ENCODE measurements at places on chromosomes 5 and 9.

DNA sequence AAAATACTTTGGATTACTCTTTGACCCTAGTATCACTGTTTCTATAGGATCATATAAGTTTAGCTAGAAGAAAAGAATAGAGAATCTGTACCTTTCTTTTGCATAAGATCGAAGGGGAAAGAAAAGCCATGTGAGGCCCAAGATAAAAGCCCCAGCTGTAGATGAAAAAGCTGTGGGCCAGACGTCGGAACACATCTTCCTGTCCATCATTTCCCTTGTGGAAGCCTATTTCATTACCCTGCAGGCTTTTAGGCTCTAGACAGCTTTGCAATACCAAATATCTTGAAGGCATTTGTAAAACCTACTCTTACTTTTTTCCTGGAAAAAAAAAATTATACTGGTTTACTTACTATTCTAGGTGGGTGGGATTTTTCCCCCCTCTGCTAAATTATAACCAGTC lies 10.0 kb downstream of the PALM2AKAP2 start:
- no peak for DNase-seq

- no peak for DNase-seq
Observed at GRCh38 chr9:112173489-112174221, 1.4 kb downstream of the SUSD1 start.

DNA sequence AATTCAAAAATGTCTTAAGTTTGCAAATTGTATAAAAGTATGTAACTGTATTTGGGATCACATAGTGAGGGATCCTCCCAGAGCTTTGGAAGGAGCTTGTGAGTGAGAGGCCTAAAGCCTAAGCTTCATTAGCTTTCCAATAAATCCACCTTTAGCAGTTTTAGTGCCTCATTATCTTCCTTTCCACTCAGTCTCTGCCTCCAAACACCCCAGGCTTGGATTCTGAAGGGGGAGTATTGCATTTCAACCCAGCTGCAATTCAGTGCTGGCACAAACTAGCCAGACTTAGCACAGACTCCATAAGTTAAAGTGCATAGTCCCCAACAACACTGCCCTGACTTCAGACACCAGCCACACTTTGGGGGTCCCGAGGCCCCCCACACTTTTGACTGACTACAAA lies 113.5 kb downstream of the SMARCA2 start:
- DNase-seq = no peak

DNA sequence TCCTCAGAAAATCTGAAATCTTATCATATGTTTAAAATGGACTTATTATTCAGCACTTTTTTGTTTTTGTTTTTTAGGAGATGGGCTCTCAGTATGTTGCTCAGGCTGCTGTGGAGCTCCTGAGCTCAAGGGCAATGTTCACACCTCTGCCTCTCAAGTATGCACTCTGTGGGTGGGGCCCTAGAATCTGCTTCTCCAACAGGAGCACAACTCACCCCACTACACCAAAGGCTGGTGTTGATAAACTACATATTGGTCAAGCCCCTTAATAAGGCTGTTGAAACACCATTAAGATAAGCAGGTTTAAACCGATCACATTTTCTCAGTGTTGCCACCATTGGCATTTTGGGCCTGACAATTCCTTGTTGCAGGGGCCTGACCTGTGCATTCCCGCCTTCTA lies 131.6 kb downstream of the FANCC start:
- DNase-seq = no peak

GRCh38 chr5:14267166-14267838 lies 124.2 kb downstream of the TRIO start:
- no peak for DNase-seq

DNA sequence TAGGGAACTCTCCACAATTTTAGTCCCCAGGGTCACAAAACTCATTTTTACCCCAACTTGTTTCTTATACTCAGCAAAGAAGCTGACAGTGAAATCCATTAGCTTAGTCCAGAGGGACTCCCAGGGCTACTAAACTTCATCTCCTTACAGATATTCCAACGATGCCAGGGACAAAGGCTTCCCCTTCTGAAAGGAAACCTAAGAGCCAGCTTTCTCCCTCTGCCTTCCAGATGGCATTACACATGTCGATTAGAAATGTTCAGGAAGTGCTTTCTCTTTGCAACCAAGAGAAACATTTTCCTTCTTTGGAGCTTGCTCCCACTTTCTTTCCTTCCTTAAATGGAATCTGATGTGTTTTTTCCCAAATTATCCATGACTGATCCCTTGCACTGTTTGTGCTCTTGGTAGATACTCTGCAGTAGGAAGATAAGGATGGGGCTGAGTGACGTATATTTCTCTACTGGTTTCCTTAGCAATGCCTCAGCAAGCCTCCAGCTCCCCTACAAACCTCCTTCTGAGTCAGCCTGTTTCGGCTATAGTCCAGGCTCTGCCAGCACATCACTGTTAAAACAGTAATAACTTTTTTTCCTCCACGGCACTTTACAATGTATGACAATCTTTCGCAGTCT lies 43.0 kb upstream of the HTR4 start:
- no peak for DNase-seq

GRCh38 chr5:120638449-120638848 lies 174.3 kb downstream of the PRR16 start:
- DNase-seq = no peak

GRCh38 chr9:131874447-131874846 lies 134.6 kb upstream of the RAPGEF1 start:
- DNase-seq = no peak

DNA sequence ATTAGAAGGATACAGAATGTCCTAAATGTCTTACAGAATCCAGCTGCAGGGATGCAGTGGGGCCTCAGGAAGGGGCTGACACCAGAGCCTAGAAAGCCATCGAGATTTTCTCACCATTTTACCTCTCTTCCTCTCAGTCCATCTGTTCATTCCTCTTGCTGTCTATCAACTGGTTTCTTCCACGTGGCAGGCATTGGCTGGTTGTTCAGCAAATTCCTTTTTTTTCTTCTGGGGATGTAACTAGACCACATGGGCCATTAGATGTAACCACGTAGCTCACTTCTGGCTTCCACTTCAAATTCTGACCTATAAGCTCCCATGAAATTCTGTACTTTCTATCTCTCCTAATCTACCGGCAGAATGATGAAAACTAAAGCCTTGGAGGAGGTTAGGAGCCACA lies 93.6 kb upstream of the MTAP start:
- no peak for DNase-seq

DNA sequence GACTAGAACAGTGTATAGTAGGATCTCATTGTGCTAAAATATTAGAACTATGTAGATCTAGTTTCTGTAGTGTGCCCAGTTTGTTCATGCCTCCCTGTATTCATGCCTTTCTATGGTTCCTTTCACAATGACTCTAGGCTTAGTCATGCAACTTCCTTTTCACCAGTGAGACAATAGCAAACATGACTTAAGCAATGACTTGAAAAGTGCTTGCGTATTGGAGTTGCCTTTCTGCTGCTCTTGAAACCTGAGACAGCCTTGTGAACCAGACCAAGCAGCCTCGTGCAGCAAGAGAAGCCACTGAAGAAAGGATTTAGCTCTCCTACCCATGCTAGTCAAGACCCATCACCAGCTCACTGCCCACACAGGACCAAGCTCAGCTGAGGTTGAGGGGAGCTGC lies 294.5 kb upstream of the TAS2R1 start:
- DNase-seq = no peak

GRCh38 chr5:140310434-140310833 lies 7.5 kb upstream of the PFDN1 start:
- no peak for DNase-seq

DNA sequence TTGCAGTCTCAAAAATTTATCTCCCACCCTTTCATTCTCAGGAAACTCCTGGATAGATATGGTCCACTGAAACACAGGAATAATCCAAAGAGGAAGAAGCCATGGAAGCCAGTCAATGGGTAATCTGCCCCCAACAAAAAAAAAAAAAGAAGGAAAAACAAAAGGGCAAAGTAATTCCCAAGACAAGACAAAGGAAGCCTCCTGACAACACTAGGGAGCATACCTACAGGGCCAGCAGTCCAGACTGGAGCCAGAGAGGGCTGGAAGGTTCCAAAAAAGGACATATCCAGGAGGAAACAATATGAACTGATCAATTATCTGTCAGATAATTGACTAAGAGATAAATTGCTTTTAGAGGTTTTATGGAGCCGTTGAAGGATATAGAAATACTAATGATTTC lies 12.9 kb downstream of the FNIP1 start:
- DNase-seq = no peak

DNA sequence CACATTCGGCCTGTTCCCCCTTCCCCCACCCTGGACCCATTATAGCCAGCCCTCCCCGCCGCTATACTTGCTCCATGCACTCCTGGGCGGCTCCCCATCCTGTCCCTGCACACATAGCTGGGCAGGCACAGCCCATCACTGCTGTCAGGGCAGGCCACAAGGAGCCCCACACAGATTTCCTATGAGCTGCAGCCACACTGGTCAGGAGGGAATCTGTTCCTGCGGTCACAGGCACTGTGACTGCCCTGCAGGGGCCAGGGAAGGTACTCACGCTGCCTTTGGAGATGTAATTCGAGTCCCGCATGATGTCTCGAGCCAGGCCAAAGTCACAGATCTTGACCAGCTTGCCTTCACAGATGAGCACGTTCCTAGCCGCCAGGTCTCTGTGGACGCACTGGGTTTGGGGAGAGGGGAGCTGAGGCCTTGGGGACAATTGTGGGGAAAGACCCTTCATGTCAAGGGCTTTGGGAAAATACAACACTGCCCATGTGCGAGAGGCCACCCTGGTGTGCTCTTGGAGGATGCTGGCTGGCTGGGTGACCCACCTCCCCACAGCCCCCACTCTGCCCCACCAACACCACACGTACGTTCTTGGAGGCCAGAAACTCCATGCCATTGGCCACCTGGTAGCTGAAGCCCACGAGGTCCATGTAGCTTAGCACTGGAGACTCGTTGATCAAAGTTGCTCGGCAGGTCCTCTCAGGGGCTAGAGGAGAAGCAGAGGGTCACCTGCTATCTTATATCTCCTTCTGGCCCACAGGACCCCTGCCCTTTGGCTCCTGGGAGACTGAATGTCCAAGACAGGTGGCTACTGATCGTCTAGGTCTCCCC lies 34.5 kb upstream of the CSF1R start:
- no peak for DNase-seq

- no peak for DNase-seq
Observed at GRCh38 chr5:75367401-75367800, 30.4 kb downstream of the HMGCR start.

- DNase-seq = no peak
Observed at GRCh38 chr5:124841829-124842712, 95.6 kb upstream of the ZNF608 start.

DNA sequence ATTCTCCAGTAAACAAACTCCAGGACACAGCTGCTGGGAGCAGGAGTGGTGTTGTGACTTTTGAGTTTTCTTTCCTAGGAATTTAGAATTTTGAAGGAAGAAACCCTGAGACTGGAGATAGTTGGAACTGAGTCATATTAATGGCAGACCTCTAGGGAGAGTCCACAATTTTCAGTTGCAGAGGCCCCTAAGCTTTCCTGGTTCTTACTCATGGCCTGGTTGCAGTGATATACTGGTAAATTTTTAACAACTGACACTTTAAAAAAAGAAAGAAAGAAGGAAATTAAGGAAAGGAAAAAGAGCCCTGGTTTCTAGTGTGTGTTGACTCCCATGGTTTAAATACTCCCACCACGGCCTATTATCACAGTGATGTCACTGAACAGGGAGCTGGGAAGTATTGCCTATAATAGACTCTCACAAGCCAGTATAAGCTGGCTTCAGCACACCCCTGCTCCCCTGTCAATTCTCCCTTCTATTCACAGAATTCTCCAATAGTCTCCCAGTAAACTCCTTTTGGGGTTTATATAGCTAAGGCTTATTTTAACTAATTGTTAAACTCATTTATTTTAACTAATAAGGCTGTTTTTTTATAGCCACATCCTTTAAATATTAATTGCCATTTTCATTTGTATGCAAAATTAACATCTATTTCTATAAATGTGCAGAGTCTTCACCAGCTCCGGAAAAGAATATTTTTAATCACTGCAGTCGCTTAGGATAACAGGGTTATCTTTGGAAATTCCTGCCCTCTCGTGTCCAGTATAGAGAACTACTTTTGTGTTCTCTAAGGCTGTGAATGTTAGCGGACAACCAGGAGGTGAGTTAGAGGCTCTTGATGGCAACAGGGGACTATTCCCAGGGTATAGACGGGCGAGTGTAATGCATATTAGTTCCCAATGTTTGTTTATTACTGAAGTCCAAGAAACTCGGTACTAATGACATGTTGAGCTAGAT lies 59.7 kb downstream of the GGTA1 start:
- no peak for DNase-seq

DNA sequence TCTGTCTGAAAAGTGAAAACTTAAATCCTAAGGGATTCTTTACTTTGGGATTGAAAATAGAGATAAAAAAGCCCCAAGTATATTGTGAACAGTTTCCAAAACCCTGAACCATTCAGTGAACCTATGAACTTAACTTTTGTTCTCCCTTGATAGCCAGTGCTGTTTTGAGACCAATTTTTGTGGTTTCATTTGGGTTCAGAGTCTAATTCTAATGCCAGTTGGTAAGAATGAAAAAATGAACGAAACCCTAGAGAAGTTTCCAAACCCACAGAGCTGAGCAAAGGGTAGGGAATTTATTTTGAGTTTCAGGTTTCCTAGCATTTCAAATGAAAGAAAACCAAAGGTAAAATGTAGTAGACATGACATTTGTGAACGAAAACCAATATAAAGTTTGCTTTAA lies 1366.8 kb downstream of the EFNA5 start:
- no peak for DNase-seq

DNA sequence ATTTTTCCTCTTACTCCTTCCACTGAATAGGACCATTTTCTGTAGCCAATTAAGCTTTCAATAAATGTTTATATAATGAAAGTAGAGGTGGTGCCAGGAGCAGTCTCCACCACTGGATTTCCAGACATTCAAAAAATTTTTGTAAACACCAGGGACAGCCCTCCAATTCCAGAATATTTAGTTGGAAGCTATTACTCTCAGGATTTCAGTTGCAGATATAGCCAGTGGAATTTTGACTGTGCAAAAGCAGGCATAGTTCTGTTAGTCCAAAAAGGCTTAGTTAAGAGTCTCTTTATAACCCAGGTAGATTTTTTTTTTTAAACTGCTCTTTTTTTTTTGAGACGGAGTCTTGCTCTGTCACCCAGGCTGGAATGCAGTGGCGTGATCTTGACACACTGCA lies 138.1 kb upstream of the DMRT1 start:
- no peak for DNase-seq

DNA sequence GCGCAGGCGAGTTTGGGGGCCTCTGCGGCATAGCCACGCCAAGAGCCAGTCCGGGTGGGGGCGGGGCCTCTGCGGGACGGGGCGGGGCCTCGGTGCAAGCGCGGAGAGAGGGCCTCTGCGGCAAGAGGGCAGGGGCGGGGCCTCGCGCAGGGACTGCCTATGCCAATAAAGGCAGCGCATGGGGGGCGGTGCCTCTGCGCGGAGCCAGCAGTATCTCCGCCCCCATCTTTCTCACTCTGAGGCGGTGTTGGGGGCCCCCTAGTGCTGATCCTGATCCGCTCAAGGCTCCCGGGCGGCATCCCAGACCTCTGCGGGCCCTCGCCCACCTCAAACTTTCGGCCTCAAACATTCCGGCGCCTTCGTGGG lies 9.2 kb upstream of the GPRIN1 start:
- DNase-seq = no peak

GRCh38 chr5:154713615-154714125 lies 41.5 kb upstream of the LARP1 start:
- no peak for DNase-seq
